Smooth muscle cell of the coronary artery (primary cell): ENCODE measurements at places on chromosomes 3 and 15. TPM values are rescaled to one million over a fixed set of nuclear protein-coding genes. Genes with fewer than 3 reads are reported as not detected.

The LRRC34 gene
- 1.2 and 2.0 TPM in 2 replicates for total RNA-seq

The AGTR1 gene
- total RNA-seq = 1.9 TPM in 1 of 2 replicates, not detected in the other

The ATP13A4 gene
- 0.23 TPM in 2 replicates for total RNA-seq

The PTPN9 gene
- total RNA-seq = 11.6 and 21.7 TPM in 2 replicates
